Aortic smooth muscle cell (primary cell): ENCODE measurements at places on chromosomes 3 and 15. TPM values are rescaled to one million over a fixed set of nuclear protein-coding genes. Genes with fewer than 3 reads are reported as not detected.

Gene FAM174B
- 4.4 and 5.0 TPM in 2 replicates for total RNA-seq

Gene TF
- total RNA-seq, result 0.31 and 0.53 TPM in 2 replicates

Gene LSMEM2
- total RNA-seq, result 0.06 TPM in 1 of 2 replicates, not detected in the other

Gene AMIGO3
- not detected in 2 replicates for total RNA-seq

Gene LEKR1
- total RNA-seq, result 0.19 and 0.26 TPM in 2 replicates

Gene DTWD1
- total RNA-seq, result 31.6 and 38.8 TPM in 2 replicates

Gene ARNT2
- 4.6 and 6.5 TPM in 2 replicates for total RNA-seq

Gene MAP1A
- 35.8 and 49.3 TPM in 2 replicates for total RNA-seq

Gene PAK6
- total RNA-seq, result 0.13 TPM in 1 of 2 replicates, not detected in the other

Gene SHC4
- 1.1 and 1.7 TPM in 2 replicates for total RNA-seq

Gene IGDCC3
- not detected in 2 replicates for total RNA-seq

Gene SLC6A20
- not detected in 2 replicates for total RNA-seq

Gene ZNF501
- 6.1 and 7.3 TPM in 2 replicates for total RNA-seq

Gene ACVR2B
- 1.6 and 2.4 TPM in 2 replicates for total RNA-seq

Gene ITGB5
- 543 and 583 TPM in 2 replicates for total RNA-seq

Gene GAP43
- total RNA-seq, result 5.9 and 9.9 TPM in 2 replicates

Gene UNC13C
- 0.56 TPM in 1 of 2 replicates, not detected in the other for total RNA-seq

Gene CHRM5
- under 0.01 TPM in 1 of 2 replicates, not detected in the other for total RNA-seq

Gene FSIP1
- total RNA-seq, result 1.2 and 1.5 TPM in 2 replicates

Gene SLC9C1
- 0.13 and 0.44 TPM in 2 replicates for total RNA-seq

Gene GOLGA8J
- total RNA-seq, result 0.06 and 0.13 TPM in 2 replicates

Gene CCR1
- total RNA-seq, result under 0.01 and 0.13 TPM in 2 replicates

Gene TEX55
- not detected in 2 replicates for total RNA-seq

Gene SLC51A
- not detected in 2 replicates for total RNA-seq

Gene STAG1
- 47.0 and 48.6 TPM in 2 replicates for total RNA-seq

Gene CCDC9B
- total RNA-seq, result 102 and 109 TPM in 2 replicates

Gene SMCO1
- not detected in 2 replicates for total RNA-seq

Gene HACL1
- 19.7 and 24.0 TPM in 2 replicates for total RNA-seq

Gene MTMR10
- 18.6 and 25.4 TPM in 2 replicates for total RNA-seq

Gene GNAT1
- total RNA-seq, result not detected in 2 replicates

Gene TRPM1
- not detected in 2 replicates for total RNA-seq

Gene LRRIQ4
- 0.06 TPM in 1 of 2 replicates, not detected in the other for total RNA-seq

Gene ALDH1A3
- 47.1 and 277 TPM in 2 replicates for total RNA-seq
